ENCODE measurements at places on chromosomes 1 and 21. TPM values are rescaled to one million over a fixed set of nuclear protein-coding genes. Genes with fewer than 3 reads are reported as not detected.

The HOOK1 gene
- total RNA-seq = 1.2 TPM

The IGSF3 gene
- total RNA-seq = 14.6 TPM

The PAX7 gene
- not detected for total RNA-seq

The C1orf115 gene
- total RNA-seq = 7.4 TPM

The KCNE2 gene
- total RNA-seq = not detected

The SH2D2A gene
- total RNA-seq = 0.55 TPM

The PM20D1 gene
- 1.3 TPM for total RNA-seq

The GLMN gene
- 4.4 TPM for total RNA-seq

The UBR4 gene
- 60.0 TPM for total RNA-seq

The MLLT11 gene
- 29.0 TPM for total RNA-seq

The RAB42 gene
- 0.48 TPM for total RNA-seq

The ANGPTL1 gene
- 35.2 TPM for total RNA-seq

The WDR64 gene
- total RNA-seq = not detected

The XCL1 gene
- total RNA-seq = 0.38 TPM

The ESRRG gene
- 31.8 TPM for total RNA-seq

The C1orf50 gene
- total RNA-seq = 8.3 TPM

The PTGFRN gene
- 174 TPM for total RNA-seq

The SPAG17 gene
- total RNA-seq = 0.06 TPM

The S100A9 gene
- 9.9 TPM for total RNA-seq

The CYP4A11 gene
- not detected for total RNA-seq

The TTC34 gene
- 0.32 TPM for total RNA-seq

The RAP1GAP gene
- 2.3 TPM for total RNA-seq

The KANK4 gene
- 0.09 TPM for total RNA-seq

The PSEN2 gene
- total RNA-seq = 23.0 TPM

The SERTAD4 gene
- 4.2 TPM for total RNA-seq

The GPR61 gene
- total RNA-seq = not detected

The KRTAP10-8 gene
- not detected for total RNA-seq

The PTPRU gene
- total RNA-seq = 8.6 TPM

The REN gene
- total RNA-seq = not detected

The LEFTY1 gene
- total RNA-seq = not detected

The NFASC gene
- 16.3 TPM for total RNA-seq

The ZFP69B gene
- 1.5 TPM for total RNA-seq

The RGS18 gene
- total RNA-seq = 1.7 TPM

The RCSD1 gene
- 47.0 TPM for total RNA-seq

The RGS8 gene
- 0.38 TPM for total RNA-seq

The ZNF695 gene
- total RNA-seq = not detected

The AMY2A gene
- 0.88 TPM for total RNA-seq

The CHIT1 gene
- total RNA-seq = 0.31 TPM

The PIP5K1A gene
- total RNA-seq = 34.0 TPM

The SDHB gene
- total RNA-seq = 390 TPM

The PDE9A gene
- 4.0 TPM for total RNA-seq

The MX2 gene
- 8.7 TPM for total RNA-seq

The C1orf226 gene
- total RNA-seq = 5.7 TPM

The TFF2 gene
- total RNA-seq = not detected

The OBSCN gene
- total RNA-seq = 411 TPM

The SERBP1 gene
- total RNA-seq = 152 TPM

Data from heart right ventricle (tissue), 16 donors.